ENCODE measurements at places on chromosomes 7 and 10.

DNA sequence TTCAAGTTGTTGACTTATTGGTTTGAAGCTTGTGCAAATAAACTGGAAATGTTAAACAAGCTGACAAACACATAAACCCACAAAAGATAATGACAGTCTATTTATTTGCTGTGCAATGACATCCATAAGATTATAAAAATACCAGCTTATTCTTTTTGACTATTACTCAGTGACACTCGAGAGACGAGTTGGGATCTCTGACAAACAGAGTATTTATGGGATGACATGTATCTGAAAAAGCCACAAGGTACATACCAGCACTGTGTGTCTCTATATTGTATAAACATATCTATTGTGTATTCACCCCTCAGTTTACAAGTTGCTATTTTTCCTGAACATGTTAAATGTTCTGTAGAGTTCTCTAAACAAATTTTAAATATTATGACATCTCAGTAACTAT, 88.9 kb downstream of the CHRM2 start:
- DNase-seq = no peak

- no peak for DNase-seq
Measured at GRCh38 chr10:71045204-71045809, 156.9 kb upstream of the PCBD1 start.

DNA sequence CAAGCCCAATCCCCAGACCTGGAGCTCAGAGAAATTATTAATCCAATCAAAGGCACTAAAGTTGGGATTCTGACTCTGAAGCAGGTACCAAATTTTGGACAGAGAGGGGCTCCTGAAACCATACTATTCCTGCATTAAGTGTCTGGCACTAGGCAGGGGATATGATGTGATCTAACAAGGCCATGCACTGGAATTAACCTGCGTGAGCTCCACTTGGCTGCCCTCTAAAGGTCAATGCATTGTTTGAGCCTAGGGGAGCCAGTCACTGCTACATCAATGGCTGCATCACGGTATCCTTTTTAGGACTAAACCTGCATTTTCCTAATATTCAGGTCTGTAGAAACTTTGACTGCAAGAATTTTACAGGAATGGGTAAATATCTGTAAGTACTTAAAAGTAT, 42.1 kb downstream of the ST8SIA6 start:
- no peak for DNase-seq

GRCh38 chr10:24256619-24257107, 47.7 kb downstream of the KIAA1217 start:
- no peak for DNase-seq

DNA sequence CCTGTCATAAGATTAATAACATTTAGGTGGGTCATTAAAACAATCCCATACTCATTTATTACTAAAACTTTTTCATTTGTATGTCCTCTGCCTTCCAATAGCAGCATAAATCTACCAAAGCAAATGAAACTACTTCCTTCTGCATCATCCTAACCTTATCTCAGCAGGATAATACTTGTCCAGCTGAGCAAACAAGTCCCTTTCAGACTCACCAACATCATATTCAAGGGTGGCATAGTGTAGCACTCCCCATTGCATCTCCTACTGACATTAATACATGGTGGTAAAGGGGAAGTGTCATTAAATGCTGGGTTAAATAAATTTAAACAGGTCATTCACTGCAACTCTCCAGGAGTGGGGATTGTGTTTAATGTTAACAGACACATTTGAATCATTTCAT, 3.4 kb upstream of the MINDY3 start:
- DNase-seq = no peak

DNA sequence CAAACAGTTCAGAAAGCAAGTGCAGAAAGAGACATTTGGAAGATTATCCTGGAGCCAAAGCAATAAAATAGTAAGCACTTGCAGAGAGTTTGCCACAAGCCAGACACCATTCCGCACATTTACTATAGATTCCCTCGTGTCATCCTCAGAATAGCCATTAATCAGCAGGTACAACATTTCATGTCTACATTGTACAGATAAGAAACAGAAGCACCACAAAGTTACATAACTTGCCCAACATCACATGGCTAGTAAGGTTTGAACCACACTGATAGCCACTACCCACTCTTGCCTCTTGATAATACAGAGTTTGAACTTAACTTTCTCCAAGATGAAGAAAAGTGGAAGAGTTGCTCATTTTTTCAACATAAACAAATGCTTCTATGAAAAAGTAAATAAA, 40.6 kb upstream of the GHITM start:
- DNase-seq = no peak

DNA sequence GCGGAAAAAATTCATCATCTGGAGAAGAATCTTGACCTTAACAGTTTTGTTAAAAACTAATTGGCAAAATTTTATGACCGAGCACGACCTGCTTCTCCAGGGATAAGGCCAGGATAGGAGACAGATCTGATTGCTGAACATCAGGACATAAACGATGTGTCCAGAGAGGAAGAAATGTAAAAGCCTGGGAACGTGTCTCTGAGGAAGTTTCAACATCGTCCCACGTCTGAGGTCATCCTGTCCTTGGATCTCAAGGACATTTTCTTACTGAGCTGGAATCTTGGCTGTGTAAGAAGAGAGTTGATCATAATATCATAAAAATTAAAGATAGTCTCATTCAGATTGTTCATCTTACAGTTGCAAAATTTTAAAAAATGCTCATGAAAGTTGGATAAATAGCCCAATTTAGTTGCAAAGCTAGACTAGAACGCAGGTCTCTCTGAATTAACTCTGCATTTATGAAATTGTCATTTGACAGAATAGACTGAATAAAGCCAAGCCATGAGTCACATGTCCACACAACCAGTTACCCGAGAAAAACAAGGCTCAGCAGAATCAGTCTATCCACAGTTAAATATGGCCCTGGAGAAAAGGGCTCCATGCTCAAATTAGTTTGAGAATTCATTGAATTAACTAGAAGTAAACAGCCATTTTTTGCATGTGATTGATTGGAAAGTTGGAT, 120.0 kb upstream of the EGFR start:
- DNase-seq = no peak

DNA sequence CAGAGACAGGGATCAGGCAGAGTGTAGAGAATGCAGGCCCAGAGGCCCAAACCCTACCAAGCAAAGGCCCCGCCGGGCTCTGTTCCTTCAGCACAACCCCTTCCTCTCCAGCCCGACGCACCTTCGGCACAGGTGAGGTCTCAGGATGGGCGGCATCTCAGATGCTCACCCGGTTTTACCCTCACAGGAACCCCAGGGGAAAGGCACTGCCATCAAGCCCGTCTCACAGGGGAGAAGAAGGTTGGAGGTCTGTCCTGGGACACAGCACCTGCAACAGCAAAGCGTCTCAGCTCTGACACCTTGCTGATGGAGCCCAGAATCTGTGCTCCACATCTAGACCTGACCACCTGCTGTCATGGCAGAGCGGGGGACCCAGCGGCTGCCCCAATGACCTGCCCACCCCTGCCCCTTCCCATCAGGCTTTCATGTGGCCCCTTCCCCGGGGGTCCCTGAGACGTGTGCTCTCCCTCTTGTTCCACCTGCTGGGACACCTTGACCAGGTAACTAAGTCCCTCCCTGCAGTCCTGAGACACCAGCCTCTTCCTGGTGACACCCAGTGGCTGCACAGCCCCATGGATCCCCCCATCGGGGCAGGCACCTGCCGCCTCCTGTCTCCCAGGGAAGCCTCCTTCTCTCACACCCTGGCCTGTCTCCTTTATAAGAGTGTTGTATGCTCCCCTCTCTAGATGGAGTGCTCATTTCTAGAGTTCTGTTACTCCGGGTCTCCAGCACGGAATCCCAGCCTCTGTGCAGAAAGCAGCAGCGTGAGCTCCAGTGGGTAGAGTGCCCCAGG, 315.6 kb downstream of the DNAJB6 start:
- no peak for DNase-seq

- peak; percentile 36 for DNase-seq
Measured at GRCh38 chr10:50224330-50224952, 26.9 kb downstream of the ASAH2 start.

DNA sequence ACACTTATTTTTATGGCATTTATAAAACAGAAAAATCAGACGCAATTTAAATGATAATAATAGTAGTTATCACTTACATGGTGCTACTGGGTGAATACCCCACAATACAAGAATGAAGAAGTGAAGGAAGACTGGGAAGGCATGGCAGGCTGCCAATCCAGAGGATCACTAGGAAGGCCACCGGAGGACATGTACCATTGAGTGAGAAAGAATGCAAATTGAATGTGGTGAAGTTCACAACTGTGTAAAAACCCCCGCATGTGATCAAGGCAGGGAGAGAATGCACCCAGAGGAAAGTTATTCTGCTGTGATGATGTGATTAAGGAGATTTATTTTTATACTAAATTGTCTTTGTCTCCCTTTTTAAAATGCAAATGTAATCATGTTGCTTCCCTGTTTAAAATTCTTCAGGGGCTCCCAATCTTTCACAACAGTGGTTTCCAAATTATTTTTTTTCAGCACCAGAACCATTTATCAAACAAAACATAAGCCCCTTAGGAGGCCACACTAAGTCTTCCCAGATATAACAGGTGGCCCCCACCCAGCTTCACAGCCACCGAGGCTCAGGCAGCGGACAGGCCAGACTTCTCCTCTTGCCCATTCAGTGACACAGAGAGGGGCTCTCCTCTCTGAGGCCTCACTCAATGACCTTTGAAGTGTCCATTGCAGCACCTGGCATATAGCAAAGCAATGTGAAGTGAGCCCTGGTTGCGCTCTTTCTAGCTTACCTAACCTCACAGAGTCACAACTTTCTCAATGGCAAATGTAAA, 59.6 kb downstream of the FRMPD2 start:
- no peak for DNase-seq

GRCh38 chr10:131204406-131205152, 106.9 kb downstream of the TCERG1L start:
- no peak for DNase-seq

GRCh38 chr10:101032637-101033224, 1.7 kb downstream of the SFXN3 start:
- peak; percentile 72 for DNase-seq

DNA sequence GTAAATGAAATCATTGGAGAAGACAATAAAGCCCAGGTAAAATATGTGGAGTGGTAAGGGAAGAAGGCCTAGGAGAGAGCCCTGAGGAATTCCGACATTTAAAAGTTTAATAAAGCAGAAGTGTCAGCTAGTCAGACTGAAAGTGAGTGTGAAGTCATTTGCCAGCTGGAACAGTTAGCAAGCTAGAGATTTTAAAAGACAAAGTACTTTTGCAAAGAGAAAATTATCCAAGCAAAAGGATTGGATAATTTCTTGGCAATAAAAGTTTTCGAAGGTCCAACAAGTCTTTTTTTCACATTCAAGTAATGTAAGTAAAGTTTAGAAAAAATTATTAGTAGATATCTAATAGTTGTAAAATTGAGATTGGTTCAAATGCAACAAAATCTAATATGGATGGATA, 27.1 kb upstream of the SEMA3C start:
- DNase-seq = no peak

DNA sequence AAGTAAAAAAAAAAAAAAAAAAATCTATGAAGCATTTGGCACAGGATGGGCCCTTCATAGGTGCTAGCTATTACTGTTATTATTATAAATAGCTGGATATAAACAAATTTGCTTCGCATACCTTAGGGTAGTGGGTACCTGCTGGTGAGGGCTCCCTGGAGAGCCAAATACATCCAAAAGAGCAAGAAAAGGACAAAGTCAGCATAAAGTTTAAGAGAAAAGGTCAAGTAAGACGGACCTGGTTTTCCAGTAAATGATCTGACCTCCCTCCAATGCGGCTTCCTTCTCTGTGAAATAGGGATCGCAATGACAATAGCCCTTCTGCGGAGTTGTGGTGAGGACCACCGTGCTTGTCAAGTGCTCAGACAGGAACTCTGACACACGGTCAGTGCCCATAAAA, 214.5 kb downstream of the SNX10 start:
- DNase-seq = no peak

DNA sequence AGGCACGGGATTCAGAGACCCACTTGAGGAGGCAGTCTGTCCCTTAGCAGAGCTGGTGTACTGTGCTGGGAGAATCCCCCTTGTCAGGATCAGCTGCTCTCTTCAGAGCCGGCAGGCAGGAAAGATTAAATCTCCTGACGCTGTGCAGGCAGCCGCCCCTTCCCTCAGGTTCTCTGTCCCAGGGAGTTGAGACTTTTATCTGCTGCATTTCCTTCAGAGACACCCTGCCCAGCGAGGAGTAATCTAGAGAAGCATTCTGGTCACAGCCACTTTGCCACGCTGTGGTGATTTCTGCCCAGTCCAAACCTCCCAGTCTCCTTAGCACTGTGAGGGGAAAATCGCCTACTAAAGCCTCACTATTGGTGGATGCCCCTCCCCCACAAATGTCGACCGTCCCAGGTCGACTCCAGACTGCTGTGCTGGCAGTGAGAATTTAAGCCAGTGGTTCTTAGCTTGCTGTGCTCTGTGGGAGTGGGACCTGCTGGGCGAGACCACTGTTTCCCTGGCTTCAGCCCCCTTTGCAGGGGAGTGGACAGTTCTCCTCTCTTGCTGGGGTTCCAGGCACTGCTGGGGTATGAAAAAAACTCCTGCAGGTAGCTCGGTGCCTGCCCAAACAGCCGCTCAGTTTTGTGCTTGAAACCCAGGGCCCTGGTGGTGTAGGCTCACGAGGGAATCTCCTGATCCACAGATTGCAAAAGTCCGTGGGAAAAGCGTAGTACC, 265.4 kb downstream of the ZWINT start:
- DNase-seq = no peak

GRCh38 chr7:119935418-119936025, 337.5 kb upstream of the KCND2 start:
- DNase-seq = no peak

- DNase-seq = no peak
Measured at GRCh38 chr7:15219758-15220157, 317.2 kb upstream of the DGKB start.

DNA sequence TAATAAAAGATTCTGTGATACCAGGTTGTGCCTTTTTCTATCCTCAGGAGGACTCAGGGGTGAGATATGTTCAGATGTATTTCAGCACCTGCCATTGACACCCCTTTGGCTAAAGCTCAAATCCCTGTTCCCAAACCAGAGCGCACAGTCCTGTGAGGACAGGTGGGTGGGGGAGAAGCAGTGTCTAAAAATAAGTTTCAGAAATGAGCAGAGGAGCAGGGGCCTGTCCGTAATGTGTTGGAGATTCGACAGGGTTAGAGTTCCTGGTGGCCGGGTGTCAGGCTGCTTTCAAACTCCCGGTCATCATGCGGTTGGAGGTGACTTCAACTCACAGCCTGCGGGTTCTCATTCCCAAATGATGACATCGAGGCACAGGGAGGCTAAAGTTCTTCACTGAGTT, 211.5 kb downstream of the KLF6 start:
- no peak for DNase-seq

GRCh38 chr10:4312051-4312835, 513.8 kb upstream of the AKR1E2 start:
- no peak for DNase-seq
